ENCODE measurements at places on chromosomes 11 and 22. TPM values are rescaled to one million over a fixed set of nuclear protein-coding genes. Genes with fewer than 3 reads are reported as not detected.

The CDC42EP2 gene
- not detected for polyA plus RNA-seq

The F2 gene
- not detected for polyA plus RNA-seq

The MMP10 gene
- not detected for polyA plus RNA-seq

The SLC22A12 gene
- polyA plus RNA-seq, result not detected

The MMP13 gene
- polyA plus RNA-seq, result not detected

The PRR33 gene
- polyA plus RNA-seq, result not detected

- H3K27me3 ChIP-seq, result no peaks in the 10 kb centered on the region
- no peak overlapping the region for H3K4me3 ChIP-seq
- peaks cover 7% of the 10 kb centered on the region for H3K4me1 ChIP-seq
- no peaks in the 10 kb centered on the region for H3K36me3 ChIP-seq
- no peak for DNase-seq
These were observed 41.1 kb downstream of the DIXDC1 start for GRCh38 chr11:111978028-111978771.

DNA sequence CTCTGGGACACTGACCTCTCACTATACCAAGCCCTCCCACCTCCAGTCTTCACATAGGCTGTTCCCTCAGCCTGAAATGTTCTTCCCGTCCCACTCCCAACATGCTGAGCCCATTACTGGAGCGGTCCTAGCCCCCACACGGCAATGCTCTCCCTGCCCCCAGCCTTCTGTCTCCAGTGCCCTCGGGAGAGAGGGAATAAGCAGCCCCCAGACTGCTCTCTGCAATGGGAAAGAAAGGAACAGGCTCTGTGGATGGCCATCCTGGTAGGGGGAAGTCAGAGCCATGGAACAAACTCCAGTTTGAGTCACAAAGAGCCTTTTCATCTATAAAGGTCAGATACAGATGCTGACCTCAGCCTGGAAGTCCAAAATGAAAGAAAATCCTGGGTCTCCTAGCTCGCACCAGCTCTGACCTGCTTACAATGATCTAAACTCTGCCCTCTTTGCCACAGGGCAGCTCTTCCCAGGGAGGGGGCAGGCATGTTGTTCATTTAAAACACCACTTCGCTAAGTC lies 62.6 kb downstream of the FLRT1 start:
- H3K27ac ChIP-seq, result no peak overlapping the region
- no peaks in the 10 kb centered on the region for H3K27me3 ChIP-seq
- no peaks in the 10 kb centered on the region for H3K36me3 ChIP-seq
- H3K4me3 ChIP-seq, result no peak overlapping the region

DNA sequence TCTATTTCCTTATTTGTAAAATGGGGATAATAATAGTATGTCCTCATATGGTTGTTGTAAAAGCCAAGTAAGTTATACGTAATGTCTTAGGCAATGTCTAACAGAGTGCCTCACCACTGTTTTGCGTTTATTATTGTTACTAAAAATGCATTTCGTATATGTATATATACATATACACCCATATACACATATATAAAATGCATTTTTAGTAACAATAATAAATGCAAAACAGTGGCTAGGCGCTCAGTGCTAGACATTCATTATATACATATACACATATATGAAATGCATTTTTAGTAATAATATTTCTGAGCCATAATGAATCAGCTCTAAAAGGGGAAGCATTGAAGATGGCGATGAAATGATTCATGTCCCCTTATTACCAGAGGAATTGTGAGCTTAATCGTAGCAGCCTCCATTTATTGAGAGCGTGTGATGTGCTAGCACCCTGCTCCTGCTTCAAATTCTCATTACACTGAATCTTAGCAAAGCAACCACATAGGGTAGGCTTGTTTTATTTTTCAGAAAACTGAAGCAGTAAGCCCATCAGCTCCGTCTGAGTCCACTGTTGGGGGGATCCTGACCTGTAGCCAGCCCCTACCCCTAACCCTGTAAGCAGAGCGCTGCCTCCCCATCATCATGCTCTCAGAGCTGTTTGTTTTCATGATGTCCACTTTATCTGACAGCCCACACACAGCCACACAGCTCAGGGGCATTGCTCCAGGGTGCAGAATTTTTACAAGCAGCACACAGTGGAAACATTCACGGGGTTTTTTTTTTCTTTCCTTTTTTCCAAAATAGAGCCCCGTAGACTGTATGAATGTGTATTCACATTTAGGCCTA lies 97.1 kb upstream of the NAV2 start:
- H3K27ac ChIP-seq, result no peak overlapping the region
- no peak overlapping the region for H3K4me3 ChIP-seq
- H3K27me3 ChIP-seq, result no peaks in the 10 kb centered on the region
- no peaks in the 10 kb centered on the region for H3K36me3 ChIP-seq
- DNase-seq, result no peak

DNA sequence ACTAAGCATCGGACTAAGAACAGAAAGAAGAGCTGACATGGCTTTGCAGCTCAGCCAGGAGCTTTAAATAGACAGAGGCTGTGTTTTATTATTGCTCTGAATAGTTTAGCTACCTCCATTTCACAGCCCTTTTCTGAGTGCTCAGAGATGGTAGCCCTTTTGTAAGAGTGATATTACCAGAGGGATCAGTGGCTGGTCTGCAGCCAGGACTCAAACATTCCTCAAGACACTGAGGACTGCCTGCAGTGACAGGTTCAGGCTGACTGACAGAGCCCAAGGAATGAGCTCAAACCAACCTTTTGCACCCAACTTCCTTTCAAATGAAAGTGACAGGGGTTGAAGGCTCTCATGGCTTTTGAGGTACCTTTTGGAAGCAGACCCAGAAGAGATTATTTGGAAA lies 189.0 kb downstream of the DDX10 start:
- H3K36me3 ChIP-seq, result no peaks in the 10 kb centered on the region
- peak overlapping the region; percentile 35 for H3K27ac ChIP-seq
- H3K27me3 ChIP-seq, result no peaks in the 10 kb centered on the region
- peaks cover 13% of the 10 kb centered on the region for H3K4me1 ChIP-seq
- no peak for DNase-seq

DNA sequence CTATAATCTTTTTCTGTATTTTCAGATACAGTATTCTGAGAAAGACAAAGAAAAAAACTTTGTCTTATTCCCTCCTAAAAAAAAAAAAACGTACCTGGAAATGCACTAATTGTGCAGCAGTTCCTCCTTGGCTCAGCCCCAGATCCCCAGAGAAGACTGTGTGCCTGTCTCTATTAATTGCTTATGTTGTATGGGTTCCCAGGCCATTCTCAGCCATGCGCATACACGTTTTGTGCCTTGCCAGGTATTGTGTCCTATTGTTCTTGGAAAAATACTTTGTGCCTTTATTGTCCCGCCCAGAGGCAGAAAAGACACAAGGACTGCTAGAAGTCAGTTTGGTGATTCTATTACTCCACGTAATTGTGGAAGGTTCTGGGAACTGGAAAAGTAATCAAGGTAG lies 91.2 kb downstream of the PIWIL4 start:
- H3K27ac ChIP-seq, result no peak overlapping the region
- H3K27me3 ChIP-seq, result no peaks in the 10 kb centered on the region
- no peak for DNase-seq

DNA sequence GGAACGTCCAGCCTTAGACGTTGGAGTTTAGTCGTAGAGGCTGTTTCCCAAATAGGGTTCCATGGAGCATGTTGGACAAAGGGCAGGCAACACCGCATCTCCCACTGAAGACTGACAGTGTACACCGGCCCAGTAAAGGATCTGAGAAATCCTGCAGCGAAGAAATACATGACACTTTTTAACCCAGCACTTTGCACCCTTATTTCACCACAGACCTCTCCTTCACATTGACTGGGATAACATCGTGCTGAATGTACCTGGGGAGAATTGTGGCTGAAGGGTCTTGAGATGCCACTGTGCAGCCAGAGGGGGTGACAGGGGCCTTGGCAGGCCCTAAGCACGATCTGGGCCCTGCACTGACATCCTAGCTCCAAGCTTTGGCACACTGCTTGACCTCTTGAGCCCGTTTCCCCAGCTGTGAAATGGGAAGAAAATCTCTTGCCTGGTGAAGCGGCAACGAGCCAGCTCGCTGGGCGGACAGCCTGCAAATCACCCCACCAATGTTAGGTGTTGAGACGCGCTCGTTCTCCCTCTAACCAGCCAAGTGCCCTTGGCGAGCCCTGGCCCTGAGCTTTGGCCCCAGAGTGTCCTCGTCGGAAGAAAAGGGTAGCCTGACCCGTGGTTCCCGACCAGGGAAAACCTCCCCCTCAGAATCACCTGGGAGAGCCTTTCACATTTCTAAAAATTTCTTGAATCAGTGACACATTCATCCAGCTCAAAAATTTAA lies 13.4 kb downstream of the CD5 start:
- no peaks in the 10 kb centered on the region for H3K27me3 ChIP-seq
- H3K27ac ChIP-seq, result peak overlapping the region; percentile 38
- H3K4me1 ChIP-seq, result peaks cover 96% of the 10 kb centered on the region
- no peak for DNase-seq

DNA sequence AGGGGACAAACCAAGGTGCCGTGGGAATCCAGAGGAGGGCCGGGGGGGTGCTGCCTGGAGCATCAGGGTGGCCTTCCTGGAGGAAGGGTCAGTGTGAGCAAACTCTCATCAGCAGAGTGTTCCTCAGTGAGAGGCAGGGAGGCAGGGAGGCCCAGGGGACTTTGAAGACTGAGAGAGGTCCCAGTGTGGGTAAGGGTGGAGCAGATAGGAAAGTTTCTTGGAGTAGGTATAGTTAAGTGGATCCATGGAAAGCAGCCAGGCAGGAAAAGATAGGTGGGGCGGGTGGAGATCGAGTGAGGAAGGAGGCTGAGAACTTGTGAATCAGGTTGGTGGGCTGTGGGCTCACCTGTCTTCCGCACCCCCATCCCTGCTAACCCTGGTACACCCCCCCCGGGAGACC lies 9.3 kb downstream of the UPK3A start:
- H3K27ac ChIP-seq, result no peak overlapping the region
- no peak overlapping the region for H3K4me3 ChIP-seq
- no peaks in the 10 kb centered on the region for H3K36me3 ChIP-seq
- no peaks in the 10 kb centered on the region for H3K27me3 ChIP-seq

DNA sequence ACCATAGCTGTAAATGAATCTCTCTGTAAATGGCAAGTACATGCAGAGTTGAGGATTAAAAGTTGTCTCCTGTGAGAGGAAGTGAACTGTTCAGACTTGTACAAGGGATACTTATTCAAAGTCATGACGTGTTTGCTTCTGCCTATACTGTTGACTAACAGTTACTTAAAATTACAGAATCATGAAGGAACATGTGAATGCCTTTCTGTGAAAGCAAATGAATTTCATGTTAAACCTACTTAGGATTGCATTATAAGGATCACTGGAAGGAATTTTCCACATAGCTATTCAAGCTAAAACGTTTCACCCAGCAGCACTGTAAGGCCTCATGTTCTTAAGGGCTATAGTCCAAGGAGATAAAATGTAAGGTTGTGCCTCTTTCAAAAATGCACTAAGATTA lies 93.4 kb upstream of the BIRC3 start:
- no peak overlapping the region for H3K27ac ChIP-seq
- no peaks in the 10 kb centered on the region for H3K4me1 ChIP-seq
- H3K4me3 ChIP-seq, result no peak overlapping the region
- no peaks in the 10 kb centered on the region for H3K27me3 ChIP-seq
- H3K36me3 ChIP-seq, result no peaks in the 10 kb centered on the region

DNA sequence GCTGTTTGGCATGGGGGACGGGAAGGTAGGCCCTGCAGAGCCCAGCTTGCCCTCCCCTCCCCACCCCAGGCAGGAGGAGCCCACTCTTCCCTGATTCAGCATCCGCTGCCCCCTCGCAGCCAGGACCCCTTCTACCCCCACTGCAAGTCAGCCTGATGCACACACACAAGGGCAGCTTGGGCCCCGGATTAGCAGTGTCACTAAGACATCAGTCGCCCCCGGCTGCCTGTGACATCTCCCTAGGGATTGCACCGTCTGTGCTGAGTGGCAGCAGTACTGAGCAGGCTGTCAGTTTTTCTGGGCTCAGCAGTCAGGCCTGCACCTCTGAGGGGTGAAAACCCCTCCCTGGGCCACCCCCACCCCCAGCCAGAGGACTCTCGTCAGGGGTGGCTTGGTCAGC lies 30.4 kb upstream of the SYT7 start:
- H3K4me1 ChIP-seq, result no peaks in the 10 kb centered on the region
- no peak for DNase-seq
- H3K36me3 ChIP-seq, result no peaks in the 10 kb centered on the region

DNA sequence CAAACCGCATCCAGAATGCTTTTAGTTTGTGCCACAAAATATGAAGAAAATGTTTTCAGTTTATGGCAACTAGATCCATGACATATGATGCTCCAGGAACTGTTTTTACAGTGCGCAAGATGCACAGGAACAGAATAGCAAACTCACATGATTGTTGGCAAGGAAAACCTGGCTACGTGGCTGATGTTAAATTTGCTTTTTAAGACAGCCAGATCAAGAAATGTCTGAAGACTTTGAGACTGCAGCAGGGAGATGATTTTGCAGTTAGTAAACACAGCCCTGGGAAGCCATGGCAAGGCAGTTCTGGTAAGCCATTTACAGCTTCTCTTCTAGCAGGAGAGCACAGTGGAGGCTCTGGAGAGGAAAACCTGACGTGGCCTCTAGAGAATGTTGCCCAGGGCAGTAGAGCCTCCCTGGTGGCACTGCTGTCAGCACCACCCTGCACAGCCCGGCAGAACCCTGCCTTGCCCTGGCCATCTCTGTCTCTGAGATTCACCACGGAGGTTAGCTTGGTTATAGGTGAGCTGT lies 69.8 kb upstream of the TNRC6B start:
- peak overlapping the region; percentile 39 for H3K27ac ChIP-seq
- H3K27me3 ChIP-seq, result no peaks in the 10 kb centered on the region
- no peaks in the 10 kb centered on the region for H3K36me3 ChIP-seq
- no peak for DNase-seq
- H3K4me1 ChIP-seq, result peaks cover 67% of the 10 kb centered on the region

- H3K27me3 ChIP-seq, result no peaks in the 10 kb centered on the region
- no peak overlapping the region for H3K27ac ChIP-seq
- H3K4me1 ChIP-seq, result peaks cover 10% of the 10 kb centered on the region
- DNase-seq, result no peak
These were observed 188.7 kb downstream of the CTTN start for GRCh38 chr11:70587075-70587389.

GRCh38 chr11:60566776-60567175 lies 51.6 kb downstream of the MS4A13 start:
- H3K4me1 ChIP-seq, result no peaks in the 10 kb centered on the region
- DNase-seq, result no peak
- no peaks in the 10 kb centered on the region for H3K36me3 ChIP-seq
- no peak overlapping the region for H3K4me3 ChIP-seq
- H3K27ac ChIP-seq, result no peak overlapping the region
- H3K27me3 ChIP-seq, result no peaks in the 10 kb centered on the region

DNA sequence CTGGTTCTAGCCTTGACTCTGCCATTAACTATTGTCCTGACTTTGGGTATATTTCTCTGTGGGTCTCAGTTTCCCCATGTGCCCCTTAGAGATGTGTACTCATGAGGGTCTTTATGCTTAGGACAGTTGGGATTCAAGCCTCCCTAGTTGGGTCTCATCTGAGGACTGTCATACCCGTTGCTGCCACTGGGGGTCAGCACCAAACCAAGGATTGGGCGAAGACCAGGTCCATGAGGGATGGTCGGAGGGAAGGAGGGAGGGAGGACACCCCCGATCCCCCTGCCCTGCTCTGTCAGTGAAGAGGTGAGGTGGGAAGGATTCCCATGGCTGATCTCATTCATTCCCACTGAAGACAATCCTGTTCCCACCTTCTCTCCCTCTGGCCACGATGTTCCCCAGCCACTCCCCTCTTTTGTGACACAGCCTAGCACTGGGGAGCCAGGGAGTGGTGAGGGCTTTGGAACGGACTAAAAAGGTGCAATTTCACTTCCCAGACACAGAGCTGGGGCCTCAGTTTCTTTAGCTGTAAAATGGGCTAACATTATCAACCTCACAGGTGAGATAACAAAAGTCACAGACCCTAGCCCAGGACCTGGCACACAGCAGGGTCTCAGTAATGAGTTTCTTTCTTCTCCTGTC lies 12.4 kb upstream of the KLHL35 start:
- no peak overlapping the region for H3K27ac ChIP-seq
- no peak overlapping the region for H3K4me3 ChIP-seq
- DNase-seq, result peak; percentile 63
- H3K4me1 ChIP-seq, result peaks cover 5% of the 10 kb centered on the region
- no peaks in the 10 kb centered on the region for H3K36me3 ChIP-seq
